ENCODE measurements at places on chromosomes 7 and 10.

DNA sequence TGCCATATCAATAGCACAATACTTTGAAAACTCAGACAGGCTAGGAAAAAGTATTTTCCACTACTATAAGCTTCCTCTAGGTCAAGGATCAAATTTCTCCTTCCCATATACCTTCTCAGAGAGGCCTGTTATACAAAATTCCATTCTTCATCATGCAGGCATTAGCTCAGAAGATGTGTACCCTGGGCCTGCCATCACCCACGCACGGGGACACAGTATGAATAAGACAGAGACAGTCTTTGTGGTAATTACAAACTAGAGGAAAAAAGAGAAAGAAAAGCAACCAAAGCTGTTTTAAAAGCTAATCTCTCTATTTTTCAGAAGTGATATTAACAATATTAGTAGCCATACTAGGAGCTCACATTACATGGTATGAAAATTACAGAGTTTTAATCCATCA lies 236.8 kb upstream of the AOAH start:
- DNase-seq = no peak

DNA sequence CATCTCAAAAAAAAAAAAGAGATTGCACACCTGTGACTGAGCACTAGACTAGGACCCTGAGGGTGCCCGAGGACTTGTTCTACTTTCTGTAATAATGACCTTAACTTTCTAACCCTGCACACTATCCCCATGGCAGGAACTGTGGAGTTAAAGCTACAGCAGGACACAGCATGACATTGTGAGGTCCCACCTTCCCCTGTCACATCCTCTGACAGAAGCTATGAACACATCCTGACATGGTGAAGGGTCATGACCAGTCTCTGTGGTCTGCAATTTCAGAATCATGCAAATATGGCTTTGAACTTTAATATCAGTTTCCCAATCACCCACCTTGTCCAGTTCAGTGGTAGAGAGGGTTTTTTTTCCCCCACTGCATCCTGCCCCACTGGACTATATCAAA lies 18.5 kb upstream of the SAR1A start:
- no peak for DNase-seq

DNA sequence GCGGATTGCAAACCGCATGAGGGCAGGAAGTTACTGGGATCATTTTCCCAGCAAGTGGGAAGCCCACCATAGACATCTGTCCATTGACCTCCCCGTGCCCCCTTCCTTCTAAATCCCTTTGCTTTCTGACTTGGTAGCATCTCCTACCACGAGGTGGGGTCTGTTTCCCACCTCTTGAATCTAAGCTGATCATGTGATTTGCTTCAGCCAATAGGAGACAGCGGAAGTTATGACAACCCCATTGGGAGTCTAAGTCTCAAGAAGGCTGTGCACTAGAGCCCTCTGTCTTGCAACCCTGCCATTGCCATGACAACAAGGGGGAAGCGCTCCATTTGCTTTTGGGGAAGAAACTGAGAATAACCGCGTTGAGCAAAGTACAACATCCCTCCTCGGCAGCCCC lies 39.2 kb upstream of the CARD11 start:
- no peak for DNase-seq

DNA sequence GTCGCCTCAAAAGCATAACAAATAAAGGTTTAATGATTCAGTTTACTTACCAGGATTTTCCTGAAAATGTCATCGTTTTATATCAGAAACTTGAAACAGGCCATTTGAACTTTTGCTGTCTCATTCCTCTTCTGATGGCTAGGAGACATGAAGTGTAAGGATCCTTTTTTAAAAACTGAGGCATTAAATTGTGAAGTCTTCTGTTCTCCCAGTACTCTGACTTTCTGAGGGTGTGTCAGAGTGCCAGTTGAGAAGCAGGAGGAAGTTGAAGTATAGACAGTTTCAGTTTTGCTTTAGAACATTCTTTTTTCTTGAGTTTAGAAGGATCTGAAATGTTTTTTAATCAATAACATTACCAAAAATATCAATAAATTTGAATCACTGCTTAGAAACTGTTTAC lies at the start of gene SAMD9L:
TSS of gene SAMD9L (minus strand) at position 242 of the 400 bp plus-strand sequence. CDS start 12,414 bp downstream, outside the sequence.
- DNase-seq = no peak

DNA sequence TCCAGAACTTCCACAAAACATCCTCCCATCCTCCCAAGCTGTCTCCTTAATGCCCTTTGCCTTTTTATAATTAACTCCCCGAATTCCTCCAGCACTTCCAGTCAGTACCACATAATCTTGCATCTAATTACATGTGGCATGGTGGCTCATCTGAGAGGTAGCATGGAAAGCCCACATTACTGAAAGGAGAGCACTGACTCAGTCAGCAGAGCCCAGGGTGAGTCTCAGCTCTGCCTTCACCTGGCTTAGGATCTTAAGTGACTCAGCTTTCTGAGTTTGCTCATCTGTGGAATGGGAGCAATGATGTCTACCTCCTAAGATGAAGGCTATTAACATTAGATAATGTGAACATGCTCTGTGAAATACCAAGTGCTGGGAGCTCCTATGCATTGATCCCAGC lies 433.9 kb downstream of the SORCS3 start:
- DNase-seq = no peak

DNA sequence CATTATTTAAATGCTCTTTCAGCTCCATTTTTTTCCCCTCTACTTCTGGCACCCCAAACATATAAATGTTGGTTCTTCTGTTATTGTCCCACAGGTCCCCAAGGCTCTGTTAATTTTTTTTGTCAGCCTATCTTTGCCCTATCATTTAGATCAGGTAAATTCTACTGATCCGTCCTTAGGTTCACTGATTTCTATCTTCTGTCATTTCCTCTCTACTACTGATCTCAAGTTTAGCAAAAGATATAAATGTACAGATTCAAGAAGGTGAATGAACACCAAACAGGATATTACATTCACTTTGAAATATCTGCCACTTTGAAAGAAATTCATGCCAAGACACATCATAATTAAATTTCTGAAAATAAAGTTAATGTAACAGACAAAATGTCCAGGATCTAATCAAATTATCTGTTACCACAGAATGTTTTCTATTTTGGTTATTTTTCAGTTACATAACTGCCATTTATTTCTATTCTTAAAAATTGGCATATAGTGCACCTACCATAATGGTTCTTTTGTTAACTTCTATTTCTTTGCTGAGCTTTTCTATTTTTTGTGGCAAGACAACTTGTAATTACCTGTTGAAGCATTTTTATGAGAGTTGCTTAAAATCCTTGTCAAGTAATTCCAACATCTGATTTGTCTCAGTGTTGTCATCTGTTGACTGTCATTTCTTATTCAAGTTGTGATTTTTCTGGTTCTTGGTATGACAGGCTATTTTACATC lies 12.1 kb upstream of the CUBN start:
- no peak for DNase-seq

DNA sequence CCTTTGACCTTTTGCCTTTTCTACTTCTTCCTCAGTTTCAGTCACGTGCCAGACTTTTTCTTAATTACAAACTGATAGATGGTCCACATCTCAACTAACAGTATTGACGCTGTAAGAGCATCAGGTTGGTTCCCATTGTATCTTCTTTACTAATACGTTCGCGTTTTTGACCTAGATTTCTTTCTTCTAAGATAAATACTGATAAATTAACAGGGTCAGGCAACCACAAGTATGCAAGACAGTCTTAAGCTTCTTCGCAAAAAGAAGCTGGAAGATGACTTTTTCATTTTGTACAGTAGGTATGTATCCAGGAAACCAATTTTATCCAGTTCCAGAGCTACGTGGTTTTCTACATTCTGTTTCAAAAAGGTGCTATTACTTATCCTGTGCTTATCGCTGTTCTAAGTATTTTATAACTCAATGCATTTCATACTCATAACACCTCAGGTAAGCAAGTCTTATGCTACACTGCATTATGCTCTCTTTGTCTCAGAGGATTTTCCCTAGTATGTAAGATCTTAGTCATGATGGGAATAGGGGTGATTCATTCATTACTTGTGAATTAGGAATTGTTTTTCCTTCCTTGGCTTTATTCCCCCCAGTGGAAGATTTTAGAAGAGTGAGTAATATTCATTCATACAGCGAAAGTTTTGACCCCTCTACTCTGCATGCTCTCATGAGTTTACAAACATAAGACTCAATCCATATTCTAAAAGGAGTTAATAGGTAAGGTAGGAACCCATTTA lies 955 bp downstream of the DUS4L start:
- DNase-seq = no peak

DNA sequence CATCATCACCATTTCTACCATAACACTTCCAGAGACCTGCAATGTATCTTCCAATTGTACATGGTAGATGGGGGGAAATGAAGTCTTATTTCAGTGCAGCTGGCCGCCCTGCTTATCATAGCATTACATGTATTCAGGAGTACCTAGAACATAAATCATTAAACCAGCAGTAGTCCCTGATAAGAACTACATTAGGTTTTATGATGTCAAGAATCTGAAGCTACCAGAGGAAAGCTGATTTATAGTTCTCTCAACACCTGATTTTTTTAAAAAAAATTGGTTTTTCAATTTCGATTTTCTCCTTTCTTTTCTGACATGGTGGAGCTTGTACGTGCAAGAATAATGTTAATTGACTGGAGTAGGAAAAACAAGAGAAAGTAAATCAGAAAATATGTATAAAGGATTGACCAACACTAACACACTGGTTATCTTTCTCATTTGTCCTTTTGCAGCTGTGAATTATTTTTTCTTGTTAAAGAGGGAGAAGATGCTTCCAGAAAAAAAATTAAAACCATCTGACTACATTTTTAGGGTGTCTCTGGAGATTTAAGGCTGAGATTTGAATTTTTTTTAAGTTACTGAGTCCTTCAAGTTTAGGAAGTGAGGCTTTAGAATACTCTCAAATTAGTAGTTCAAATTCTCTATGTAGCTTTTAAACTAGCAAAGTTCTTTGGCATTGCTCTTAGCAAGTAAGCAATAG lies 59.1 kb downstream of the CSTF2T start:
- no peak for DNase-seq

DNA sequence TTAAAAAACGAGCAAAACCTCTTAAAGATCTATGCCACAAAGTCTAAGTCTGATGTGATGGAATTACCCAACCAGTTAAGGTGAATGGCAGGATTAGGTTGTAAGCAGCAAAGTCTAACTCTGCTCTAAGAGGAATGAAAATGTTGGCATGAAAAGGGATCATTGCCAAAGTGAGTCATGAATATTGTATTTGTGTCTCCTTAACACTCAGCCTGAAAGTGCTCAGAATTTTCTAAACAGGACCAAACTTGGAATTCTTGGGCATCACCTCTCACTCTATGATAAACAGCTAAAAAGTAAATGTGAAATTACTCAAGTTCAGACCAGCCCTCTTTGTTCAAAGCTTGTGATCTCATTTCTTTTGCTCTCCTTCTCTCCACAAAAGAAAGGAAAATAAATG lies 27.0 kb downstream of the PPP1R3A start:
- no peak for DNase-seq

DNA sequence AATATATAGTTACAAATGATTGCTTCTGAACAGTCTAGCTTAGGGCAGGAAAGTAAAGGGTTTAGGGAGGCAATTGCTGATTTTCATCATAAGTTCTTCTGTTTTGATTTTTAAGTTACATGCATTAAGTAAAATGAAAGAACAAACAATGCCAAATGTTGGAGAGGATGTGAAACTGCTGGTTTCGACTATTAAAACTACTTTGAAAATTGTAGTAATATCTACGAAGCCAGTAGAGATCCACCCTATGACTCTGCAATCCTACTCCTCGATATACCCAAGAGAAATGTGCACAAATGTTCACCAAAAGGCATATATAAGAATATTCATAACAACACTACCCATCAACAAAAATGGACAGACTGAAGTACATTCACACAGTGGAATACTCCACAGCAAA lies 24.3 kb downstream of the PDZD8 start:
- DNase-seq = no peak

- DNase-seq = no peak
These were observed 30.4 kb downstream of the PYROXD2 start for GRCh38 chr10:98384531-98385133.

DNA sequence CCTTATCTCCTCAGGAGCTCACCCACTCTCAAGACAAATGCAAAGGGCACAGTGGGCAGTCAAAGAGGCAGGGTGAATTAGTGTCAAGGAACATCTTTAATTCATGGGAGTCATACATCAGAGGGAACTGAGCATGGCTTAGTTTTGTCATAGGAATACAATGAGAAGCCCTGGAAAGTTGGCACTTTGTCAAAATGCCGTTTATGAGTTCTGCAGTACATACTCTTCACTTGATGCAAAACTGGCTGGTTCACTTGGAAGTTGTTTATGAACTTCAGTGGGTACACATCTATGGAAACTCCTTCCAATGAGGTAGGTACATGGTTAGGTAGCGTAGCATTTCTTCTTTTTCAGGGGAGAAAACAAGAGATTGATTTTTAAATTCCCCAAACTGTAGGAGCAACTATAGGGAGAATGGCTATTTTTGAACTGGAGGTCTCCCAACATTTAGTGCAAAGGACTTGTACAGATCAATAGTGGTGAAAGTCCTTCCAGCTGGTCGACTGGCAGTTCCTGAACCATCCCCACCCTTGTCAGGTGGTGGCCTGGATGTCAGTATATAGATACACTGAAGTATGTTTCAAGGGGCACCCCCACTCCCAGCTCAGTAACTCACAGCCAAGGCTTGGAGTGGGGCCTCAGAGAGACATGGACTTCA lies 580.5 kb downstream of the REEP3 start:
- no peak for DNase-seq

- no peak for DNase-seq
These were observed 376.0 kb downstream of the SORCS3 start for GRCh38 chr10:105017116-105017515.

- no peak for DNase-seq
These were observed 292.3 kb downstream of the GRID1 start for GRCh38 chr10:86074294-86074693.

DNA sequence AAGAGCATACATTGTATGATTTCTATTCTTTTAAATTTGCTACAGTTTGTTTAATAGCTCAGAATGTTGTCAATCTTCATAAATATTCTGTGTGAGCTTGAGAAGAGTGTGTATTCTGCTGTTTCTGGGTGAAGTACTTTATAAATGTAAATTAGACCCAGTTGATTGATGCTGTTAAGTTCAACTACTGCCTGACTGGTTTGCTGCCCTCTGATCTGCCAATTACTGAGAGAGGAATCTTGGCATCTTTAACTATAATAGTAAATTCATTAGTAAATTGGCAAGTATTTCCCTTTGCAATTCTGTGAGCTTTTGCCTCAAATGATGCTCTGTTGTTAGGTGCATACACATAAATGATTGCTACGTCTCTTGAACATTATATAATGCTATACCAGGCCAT lies 255.1 kb upstream of the PLXDC2 start:
- DNase-seq = no peak

All from stimulated activated CD8-positive, alpha-beta memory T cell treated with anti-CD3 and anti-CD28 coated beads, Interleukin-12 subunit alpha, Interleukin-12 subunit beta, amount 100 ng/mL, for 4 hours (primary cell).